Eye (tissue), 1 donor: ENCODE measurements at places on chromosomes 5 and 9.
A peak's percentile ranks its signal among the peaks of the same experiment; 100 is the strongest.

DNA sequence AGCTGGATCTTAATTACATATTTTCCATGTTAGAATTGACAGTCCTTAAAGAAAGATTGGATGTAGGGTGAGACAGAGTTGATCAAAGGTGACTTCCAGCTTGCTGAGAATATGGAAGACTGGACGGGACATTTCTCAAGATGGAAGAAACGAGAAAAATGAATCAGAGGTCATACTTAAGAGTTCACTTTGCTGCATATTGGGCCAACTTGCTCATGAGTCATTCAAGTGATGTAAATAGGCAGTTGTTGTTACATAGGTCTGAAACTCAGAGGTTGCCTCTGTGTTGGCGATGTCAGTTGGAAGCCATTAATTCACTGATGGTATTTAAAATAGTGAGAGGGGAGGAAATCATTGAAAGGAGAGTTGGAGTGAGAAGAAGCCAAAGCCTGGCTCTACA, 132.8 kb downstream of the CD180 start:
- no peak for DNase-seq

DNA sequence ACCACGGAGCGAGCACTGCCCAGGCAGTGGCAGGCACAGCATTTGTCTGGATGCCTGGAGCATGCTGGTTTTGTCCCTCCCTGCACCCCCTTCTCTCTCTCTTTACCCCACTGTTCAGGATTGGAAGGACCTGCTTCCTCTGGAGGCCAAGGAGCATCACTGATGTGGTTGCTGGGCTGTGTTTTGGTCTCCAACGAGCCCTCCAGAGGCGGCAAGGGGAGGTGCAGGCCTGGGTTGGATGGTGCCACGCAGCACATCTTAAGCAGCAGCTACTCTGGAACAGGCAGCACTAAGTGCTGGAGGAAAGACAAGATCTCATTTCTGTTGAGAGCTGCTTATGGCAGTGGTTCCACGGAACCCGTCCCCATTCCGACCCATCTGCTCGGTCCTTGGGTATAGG, 139.6 kb downstream of the CMYA5 start:
- no peak for DNase-seq

DNA sequence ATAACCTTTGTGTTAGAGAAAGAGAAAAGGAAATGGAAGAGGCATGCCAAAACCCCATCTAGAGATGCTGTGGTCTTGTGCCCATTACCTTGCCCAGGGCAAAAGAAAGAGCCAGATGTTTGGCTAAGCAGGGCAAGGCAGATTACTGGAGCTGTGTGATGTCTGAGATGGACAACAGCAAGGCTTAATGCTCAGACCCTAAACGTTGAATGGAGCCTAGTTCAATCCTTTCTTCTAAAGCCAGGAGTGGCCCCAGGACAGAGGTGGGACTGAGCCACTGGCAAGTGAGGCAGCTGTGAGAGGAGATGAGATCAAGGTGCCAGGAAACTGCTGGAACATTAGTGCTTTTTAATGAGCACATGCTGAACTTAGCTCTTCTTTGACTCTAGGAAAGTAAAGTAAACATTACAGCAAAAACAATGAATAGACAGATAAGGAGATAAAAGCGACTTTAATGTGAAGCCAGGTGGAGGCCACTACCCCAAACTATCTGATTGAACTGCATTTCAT, 143.0 kb upstream of the EGFLAM start:
- no peak for DNase-seq

DNA sequence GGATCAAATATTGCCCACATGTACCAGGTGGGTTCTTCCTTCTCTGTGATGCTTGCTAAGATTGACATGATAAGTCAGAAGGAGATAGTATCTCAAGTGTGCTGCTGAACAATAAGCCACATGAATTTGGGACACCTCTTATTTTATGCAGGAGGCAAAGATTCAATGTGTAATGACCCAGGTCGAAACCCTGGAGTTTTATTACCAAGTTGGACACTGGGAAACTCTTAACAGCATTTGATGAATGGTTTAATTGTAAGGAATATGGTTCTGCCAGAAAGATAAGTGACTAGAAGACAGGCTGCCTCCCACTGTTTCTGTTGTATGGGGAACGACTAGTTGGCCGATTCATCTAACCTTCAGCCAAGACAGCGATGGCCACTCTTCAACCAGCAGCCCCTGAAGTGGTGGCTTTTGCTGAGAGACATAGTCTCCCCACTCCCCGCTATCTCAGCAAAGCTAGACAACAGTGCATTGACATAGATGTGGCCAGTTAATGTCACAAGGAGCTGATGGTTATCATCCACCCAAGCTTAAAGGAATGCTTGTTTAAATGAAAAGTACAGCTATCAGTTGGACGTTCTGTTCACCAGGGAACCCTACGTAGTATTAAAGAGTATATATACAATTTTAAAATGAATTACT, 407.7 kb downstream of the KDM4C start:
- DNase-seq: no peak

DNA sequence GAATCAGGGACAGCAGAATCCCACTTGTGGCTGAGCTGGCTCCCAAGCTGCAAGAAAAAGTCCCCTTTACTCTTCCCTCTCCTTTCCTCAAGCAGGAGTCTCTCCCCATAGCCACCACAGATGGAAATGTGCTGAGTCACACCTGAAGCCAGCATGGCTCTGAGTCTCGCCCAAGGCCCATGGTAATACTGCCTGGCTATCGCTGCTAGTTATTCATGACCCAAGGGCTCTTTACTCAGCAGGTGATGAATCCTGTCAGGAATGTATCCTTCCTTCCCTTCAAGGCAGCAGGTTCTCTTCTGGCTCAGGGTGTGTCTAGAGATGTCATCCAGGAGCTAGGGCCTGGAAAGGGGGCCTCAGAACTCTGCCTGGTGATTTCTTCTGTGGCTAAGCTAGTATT, 403.3 kb upstream of the PTPRD start:
- no peak for DNase-seq

DNA sequence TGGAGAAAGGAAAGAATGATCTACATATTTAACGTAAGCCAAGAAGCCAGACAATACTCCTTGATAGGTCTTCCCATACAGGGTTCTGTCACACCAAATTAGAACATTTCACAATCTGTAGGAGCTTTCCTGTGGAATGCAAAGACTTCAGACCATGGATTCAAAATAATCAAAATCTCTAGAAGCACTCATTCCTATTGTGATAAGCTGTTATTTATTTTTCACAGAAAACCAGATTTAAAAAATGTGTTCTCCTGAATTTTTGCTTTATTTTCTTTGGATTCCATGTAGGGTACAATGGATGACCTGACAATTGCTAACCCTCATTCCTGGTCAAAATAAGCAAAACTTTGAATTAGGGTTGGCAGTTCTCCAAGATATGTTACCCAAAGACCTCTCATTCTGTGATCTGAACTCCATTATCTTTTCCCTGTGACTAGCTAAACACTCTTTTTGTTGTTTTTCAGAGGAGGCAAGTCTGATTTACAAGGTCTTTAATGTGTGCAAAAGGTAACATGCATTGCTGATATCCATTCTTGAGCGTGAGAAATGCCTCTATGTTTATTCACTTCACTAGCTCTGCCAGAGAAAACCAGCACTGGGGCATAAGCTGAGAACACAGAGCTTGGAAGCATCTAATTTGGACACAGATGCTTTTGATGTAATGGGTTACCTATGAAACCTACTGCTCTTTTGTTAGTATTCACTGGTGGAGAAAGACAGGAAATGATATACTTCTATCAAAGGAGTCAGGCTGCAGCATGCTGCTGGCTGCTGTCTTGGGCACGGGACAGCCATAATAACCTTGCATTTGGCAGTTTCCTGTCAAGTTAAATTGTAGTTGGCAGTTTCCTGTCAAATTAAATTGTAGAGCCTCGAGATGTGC, 31.4 kb downstream of the ACTBL2 start:
- peak; percentile 66 for DNase-seq

- DNase-seq: peak; percentile 36
Measured at GRCh38 chr5:139335811-139336210, 5.8 kb upstream of the PAIP2 start.

- DNase-seq: no peak
Measured at GRCh38 chr5:165779505-165779904, 2274.1 kb downstream of the MAT2B start.

DNA sequence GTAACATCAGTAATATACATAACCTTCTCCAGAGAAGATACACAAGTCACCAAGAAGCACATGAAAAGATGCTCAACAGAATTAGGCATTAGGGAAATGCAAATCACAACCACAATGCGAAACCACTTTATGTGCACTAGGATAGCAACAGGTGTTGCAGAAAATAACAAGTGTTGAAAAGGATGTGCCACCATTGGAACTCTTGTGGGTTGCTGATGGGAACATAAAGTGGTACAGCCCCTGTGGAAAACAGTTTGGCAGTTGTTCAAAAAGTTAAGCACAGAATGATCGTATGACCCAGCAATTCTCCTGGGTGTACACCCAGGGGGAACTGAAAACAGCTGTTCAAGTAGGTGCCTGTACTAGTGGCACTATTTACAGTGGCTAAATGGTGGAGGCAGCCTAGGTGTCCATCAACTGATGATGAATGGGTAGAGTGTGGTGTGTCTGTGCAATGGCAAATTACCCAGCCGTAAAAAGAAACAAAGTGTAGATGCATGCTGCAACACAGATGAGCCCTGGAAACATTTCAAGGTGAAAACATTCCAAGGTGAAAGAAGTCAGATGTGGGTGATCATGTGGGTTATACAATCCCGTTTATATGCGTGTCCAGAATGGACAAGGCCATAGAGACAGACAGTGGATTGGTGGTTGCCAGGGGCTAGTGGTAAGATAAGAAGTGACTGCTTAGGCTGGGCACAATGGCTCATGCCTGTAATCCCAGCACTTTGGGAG, 27.2 kb downstream of the CCDC69 start:
- no peak for DNase-seq

DNA sequence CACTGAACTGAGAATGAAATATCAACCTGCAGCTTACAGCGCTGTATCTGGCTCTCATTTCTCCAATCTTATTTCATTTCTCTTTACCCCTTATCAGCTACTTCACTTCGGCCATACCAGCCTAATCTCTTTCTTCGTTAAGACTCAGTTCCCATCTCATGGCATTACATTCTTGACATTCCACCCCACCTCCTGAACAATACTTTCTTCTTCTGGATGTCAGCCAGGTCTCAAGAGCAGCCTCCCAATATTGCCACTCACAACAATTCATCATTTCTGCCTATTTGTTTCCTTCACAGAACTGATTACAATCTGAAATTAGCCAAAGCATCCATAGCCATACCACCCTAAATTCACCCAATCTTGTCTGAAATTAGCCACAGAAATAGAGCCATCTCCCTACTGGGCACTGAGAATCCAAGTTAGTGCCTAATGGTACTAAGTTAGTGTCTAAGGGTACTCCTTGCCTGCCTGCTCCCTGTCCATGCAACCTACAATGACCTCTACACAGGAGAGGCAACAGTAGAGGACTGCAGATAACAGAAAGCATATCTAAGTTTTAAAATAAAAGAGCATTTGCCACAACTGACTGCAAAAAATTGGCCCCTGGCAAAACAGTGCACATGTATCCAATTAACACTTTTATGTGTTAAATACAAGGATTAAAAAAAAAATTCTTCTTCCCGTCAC, 35.2 kb downstream of the SETX start:
- no peak for DNase-seq

DNA sequence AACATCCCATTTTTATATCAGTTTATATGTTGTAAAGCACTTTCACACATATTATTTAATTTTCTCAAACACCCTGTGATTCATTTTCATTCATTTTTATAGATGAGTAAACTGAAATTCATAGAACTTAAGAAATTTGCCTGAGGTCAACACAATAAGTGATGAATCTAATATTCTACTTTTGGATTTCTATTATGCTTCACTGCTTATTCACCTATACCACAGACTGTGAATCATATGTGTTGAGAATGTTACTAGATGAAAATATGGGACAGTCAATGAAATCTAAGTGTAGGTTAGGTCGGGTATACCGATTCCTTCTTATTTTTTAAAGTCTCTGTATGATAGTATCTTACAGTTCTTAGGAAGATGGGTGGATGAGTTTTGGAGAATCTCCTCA, 24.8 kb downstream of the CDC37L1 start:
- DNase-seq: no peak

DNA sequence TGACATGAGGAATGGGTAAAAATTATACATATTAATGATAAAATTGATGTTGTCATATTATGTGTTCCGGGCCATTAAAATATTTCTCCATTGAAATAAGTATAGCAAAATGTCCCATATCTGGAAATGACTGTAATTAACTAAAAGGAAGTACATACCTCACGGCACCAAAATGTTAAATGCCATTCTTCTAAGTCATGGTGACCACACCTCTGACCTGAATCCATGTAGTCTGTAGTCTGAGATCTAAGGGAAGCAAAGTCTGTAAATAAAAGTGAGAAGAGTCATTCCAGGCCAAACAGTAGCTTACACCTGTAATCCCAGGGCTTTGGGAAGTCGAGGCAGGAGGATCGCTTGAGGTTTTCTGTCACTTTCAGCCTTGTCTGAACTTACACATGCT, 8.7 kb upstream of the GDA start:
- DNase-seq: no peak

- DNase-seq: peak; percentile 9
Measured at GRCh38 chr5:176388003-176388443, 375 bp downstream of the NOP16 start.

DNA sequence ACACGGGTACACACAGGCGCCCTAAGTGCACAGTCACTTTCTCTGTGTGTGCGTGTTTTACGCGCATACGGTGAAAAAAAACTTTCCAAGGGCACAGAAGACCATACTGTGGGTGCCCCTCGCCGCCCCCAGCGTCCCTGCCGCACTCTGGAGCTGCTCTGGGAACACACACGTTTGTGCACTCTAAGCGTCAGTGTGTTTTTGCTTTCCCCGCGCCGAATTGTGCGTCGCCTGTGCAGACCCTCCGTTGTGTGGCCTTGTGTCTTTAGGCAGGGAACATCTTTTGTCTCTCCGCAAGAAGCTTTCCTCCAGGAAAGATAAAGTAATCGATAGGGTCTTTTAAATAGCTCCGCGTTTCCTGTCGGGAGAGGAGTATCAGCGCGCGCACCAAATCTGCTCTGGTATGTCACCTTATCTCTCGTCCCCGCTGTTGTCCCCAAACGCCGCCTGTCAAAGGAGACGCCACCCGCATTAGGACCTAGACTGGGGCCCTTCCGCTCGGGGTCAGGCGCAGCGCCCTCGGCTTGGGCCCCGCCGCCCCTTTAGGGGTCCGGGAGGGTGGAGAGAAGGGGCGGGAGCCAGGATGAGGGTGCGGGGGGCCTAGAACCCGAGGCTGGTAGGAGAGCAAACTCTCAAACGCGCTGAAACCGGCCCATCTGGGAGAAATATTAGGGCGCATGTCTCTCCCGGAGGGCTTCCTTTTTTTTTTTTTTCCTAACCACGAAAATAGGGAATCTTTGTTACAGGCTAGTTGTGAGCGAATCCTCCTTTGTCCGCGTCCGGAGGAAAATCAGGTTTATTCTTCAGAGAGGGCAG, 10.5 kb upstream of the NKX2-5 start:
- DNase-seq: peak; percentile 77

DNA sequence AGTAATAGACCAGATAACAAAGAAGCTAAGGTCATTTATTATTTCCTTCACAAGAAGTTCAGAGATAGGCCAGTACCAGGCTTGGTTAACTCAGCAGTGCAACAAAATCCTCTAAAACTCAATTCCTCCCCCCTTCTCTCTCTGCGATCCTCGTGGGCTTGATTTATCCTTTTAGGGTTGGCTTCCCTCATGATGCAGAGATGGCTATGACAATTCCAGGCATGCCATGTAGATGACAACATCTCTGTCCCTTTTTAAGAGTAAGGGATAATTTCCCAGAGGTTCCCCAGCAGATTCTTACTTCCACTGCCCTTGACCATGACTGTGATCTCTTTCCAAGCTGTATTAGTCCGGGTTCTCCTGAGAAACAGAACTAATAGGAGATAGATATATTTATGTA, 28.7 kb upstream of the DAP start:
- no peak for DNase-seq
